ENCODE measurements at places on chromosomes 13 and 19.

DNA sequence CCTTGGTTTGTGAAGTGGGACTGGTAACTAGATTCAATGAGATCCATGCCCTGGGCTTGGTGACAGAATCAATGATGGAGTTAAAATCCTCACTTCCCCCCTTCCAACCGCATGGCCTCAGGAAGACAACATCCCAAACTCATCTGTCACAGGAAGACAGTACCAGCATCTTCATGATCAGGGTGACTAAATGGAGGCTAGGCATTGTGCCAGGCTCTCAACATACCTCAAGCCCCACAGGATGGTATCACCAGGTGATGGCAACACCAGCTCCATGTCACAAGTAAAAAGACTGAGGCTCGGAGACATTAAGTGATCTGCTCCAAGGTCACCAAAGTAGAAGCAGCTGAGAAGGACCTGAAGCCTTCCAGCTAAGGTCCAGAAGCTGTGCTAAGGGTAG, 14.2 kb downstream of the MED26 start:
- no peak for DNase-seq

GRCh38 chr13:59710996-59711701, 452.6 kb downstream of the DIAPH3 start:
- DNase-seq = peak; percentile 21

DNA sequence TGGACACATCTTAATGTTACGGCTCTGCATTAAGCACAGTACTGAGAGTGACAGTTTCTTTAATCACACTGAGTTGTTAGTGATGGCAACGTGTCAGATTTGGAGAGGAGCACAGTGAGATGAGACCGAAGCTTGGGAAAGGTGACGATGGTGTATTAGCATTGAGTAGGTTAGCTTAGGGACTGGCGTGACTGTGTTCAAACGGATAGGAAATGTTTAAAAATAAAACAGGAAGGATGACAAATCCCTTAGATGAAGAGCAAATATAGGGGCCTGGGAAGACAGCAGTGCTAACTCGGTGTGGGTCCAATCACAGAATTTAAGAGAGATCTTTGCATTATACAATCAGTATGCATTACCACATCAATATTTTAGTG, 384.3 kb downstream of the HS6ST3 start:
- no peak for DNase-seq

DNA sequence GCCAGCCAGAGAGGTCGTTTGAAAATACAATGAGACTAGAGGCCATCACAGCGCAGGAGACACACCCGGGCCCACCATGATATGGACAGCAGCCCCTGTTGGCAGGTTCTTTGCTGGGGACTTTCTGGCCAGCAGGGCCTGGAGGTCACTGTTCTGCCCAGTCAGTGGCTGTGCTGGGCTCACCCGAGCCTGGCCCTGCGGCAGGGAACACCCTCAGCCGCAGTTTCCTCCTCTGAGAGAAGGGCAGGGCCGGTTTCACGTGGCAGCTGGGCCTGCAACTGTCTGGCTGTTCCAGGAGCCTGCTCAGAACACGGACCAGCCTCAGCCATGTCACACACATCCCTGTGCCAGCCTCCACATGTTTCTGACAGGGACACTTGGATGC, 39.4 kb downstream of the ADPRHL1 start:
- DNase-seq = no peak

DNA sequence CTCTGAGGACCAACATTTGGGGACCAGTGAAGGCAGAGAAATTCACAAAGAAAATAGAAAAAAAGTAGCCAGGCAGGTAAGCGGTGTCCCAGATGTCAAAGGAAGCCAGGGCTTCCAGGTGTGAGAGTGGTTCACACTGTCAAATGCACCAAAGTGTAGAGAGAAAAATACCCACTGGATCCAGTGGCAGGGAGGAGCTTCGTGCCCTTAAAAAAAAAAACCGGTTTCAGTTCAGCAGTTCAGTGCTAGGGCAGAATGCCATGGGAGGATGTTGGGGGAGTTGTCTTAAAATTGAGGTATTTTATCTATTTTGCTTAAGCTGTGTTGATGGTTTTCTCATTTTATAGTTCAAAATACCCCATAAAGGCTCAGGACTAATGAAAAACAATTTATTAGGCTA, 47.8 kb upstream of the C1QTNF9 start:
- no peak for DNase-seq

GRCh38 chr19:15498910-15499309, 9.4 kb upstream of the CYP4F22 start:
- no peak for DNase-seq

GRCh38 chr13:113792236-113792770, 33.3 kb downstream of the TMEM255B start:
- no peak for DNase-seq

DNA sequence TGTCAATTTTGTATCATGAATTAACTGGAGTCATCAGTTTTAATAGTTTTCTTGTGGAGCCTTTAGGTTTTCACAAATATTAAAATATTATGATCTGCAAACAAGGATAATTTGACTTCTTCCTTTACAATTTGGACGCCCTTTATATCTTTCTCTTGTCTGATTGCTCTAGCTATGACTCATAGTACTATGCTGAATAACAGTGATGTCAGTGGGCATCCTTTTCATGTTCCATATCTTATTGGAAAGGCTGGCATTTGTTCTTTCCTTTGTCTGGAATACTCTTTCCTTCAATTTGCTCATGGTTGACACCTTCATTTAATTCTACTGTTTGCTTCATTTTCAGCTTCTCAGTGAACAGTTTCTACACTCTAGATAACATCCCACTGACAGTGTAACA, 1129.3 kb downstream of the SLITRK5 start:
- no peak for DNase-seq

- peak; percentile 1 for DNase-seq
Observed at GRCh38 chr13:57874530-57874929, 243.0 kb downstream of the PCDH17 start.

DNA sequence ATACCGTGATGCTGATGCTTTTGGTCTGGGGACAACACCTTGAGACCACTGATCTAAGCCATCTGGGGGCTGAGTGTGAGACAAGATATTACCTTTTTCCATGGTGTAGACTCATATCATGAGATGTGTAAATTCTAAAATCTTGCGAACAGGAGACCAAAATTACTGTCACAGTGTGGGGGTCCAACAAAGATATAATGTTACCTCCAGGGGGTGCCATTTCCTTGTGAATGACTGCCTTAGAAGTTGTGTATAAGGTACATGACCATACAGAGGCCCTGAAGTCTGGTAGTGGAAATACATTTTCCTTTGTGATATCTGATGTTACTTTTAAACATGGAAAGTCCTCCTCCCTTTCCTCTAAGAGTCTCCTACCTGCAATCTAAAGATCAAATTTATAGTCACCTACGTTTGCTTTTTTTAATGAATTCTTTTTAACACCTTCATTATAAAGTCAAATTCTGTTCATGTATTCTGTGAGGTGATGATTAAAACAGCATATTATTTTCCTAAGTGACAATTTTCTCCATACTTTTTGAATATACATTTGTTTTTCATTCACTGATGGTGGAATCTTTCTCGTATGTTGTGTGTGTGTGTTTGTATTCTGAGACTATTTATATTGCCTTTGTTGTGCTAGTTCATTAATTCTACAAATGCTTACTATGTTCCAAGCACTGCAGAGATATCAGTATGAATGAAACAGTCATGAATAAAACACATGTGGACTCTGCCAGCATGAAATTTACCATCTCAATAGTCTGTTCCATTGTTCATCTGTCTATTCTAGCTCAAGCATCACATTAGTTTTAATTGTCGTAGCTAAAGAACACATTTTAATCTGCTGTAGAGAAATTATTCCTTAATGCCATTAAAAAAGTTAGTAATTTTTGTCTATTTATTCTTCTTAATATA, 113.7 kb downstream of the RFC3 start:
- DNase-seq = peak; percentile 74

- peak; percentile 20 for DNase-seq
Observed at GRCh38 chr13:60453490-60453889, 56.5 kb downstream of the TDRD3 start.

DNA sequence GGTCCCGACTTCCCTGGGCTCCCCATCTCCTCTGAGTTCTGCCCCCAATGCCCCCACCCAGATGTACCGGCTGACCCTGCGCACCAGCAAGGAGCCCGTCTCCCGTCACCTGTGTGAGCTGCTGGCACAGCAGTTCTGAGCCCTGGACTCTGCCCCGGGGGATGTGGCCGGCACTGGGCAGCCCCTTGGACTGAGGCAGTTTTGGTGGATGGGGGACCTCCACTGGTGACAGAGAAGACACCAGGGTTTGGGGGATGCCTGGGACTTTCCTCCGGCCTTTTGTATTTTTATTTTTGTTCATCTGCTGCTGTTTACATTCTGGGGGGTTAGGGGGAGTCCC, 6.5 kb downstream of the FUZ start:
- no peak for DNase-seq

DNA sequence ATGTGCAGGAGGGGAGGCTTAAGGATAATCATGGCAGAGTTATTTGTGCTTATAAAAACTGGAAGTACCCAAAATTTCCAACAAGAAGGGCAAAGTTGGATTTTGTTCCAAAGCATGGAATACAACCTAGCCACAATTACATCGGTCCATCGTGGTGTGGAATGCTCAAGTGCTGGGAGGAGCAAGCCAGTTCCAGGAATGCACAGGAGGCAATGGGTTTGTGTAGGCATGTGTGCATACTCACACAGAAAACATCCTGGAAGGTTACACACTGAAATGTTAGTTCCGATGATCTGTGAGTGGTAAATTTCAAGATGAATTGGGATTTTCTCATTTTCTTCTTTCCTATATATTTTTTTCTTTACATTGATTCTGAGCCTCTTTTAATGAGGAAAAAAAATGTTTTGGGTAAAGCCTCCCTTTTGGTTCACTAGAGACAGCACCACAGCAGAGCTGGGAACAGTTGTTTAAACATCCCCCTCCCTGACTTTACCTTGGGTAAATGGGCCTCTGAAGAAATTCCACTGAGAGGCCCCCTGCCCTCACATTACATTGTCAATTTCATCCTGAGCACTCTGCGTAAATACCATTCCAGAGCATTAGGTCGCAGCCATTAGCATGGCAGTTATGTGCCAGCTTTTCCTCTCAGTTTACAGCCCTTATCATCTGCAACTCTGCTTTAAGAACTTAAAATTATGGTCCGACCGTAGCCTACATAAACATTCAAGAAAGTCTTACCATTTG, 122.0 kb downstream of the UQCRFS1 start:
- DNase-seq = no peak

DNA sequence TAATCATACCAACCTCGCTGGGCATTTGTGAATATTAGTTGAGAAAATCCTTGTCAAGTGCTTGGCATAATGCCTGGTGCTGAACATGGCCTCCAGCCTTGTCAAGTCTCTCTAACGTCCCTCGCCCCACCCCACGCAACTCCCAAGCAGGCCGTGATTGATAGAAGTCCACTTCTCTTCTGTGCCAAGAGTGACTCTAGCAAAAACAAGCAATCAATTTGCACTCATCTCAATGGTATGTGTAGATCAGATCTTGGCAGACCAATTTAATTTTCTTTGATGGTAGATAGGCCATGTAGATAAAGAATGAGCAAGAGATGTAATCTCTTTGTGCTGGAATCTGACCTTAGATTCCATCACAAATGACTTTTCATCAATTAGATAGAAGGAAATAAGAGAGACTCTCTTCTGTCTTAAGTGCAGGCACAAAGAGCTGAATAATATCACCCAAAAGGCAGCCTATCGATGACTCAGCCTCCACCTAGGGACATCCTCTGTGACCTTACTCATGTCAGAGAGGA, 31.0 kb upstream of the KATNAL1 start:
- DNase-seq = peak; percentile 73

DNA sequence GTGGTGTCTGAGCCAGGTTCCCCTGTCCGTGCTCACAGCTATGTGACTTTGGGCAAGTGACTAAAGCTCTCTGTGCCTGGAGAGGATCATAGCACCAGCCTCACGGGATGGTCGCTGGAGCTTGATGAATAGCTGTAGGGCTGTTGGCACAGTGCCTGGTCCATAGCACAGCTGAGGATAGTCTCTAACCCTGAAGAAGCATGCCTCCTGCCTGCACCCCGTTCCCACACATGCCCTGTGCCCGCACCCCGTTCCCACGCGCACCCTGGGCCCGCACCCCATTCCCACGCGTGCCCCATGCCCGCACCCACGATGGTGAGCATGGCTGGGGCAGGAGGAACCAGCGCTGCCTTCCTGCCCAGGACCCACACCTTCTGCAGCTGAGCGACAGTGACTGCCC, 63.7 kb upstream of the F7 start:
- no peak for DNase-seq

- no peak for DNase-seq
Observed at GRCh38 chr13:94177041-94177440, 302.4 kb downstream of the DCT start.

DNA sequence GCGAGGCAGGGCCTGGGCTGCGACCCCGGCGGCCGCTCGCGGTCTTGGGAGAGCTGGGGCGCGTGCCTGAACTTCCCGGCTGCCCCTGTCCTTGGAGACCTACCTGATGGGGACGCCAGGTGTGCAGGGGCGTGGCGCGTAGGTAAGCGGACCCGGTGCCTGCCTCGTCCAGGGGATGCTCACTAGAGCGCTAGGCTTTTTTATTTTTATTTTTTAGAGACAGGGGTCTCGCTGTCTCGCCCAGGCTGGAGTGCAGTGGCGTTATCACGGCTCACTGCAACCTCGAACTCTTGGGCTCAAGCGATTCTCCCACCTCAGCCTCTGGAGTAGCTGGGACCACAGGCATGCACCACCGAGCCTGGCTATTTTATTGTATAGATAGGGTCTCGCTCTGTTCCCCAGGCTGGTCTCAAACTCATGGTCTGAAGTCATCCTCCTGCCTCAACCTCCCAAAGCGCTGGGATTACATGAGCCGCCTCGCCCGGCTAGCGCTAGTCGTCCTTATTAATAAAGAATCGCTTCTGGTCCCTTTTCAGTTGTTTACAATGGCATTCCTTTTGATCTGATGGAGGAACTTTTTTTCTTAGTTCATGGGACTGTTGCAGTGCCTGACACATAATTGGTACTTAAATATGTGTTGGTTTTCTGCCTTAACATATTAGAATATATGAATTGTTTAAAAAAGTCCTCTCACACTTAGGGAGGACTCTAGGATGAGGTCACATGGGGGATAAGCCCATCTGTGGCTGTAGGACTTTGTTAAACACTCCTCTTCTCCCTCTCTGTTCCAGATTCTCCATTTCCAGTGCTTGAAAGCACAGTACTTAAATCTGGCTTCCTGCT, 812 bp downstream of the DPY19L3 start:
- DNase-seq = no peak

DNA sequence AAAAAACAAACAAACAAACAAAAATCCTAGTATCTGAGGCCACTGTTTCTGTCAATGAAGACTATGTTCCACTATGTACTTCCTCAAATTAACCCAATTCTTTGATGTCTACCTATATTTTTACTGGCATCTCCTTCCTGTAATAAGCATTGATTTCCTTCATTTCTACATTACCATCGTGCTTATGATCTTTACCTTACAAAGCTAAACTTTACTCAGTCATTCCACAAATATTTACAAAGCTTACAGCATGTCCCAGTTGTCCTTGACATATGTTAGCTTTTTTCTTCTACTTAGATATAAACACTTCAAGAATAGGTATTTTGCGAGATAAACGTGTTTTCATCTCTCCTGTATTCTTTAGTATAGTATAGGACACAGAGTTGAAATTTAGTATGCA, 1090.9 kb downstream of the PCDH9 start:
- DNase-seq = no peak

GRCh38 chr19:46861691-46862502, 1.1 kb downstream of the ARHGAP35 start:
- no peak for DNase-seq

All from fibroblast of upper back skin (primary cell).